ENCODE measurements at places on chromosomes 4 and X. TPM values are rescaled to one million over a fixed set of nuclear protein-coding genes. Genes with fewer than 3 reads are reported as not detected.

PIGA gene
- 19.4 TPM for total RNA-seq

PGRMC2 gene
- 73.1 TPM for total RNA-seq

FAM9C gene
- total RNA-seq = not detected

DNA sequence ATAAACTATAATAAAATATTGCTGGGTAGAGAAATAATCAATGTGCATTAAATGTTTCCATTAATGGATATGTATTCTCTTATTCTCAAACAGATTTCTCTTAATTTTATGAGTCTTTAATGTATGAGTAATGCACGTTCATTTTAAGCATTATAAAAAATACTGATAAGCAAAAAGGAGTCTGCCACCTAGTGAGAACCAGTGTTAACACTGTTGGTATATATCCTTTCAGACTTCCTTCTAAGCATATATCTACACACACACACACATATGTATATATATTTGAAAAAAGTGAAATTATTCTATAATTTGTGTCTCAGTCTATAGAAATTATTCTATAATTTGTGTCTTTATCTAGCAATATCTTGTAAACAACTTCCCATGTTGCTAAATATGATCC, 49.9 kb upstream of the MTMR1 start:
- H3K27ac ChIP-seq = no peak overlapping the region
- H3K27me3 ChIP-seq = no peaks in the 10 kb centered on the region
- no peaks in the 10 kb centered on the region for H3K36me3 ChIP-seq

- peak; percentile 52 for DNase-seq
- H3K27me3 ChIP-seq = no peaks in the 10 kb centered on the region
- H3K36me3 ChIP-seq = no peaks in the 10 kb centered on the region
- H3K4me1 ChIP-seq = peaks cover 16% of the 10 kb centered on the region
- H3K4me3 ChIP-seq = peak overlapping the region; percentile 84
- peak overlapping the region; percentile 99 for H3K27ac ChIP-seq
Observed at GRCh38 chr4:99945718-99946355, 581 bp downstream of the DNAJB14 start.

DNA sequence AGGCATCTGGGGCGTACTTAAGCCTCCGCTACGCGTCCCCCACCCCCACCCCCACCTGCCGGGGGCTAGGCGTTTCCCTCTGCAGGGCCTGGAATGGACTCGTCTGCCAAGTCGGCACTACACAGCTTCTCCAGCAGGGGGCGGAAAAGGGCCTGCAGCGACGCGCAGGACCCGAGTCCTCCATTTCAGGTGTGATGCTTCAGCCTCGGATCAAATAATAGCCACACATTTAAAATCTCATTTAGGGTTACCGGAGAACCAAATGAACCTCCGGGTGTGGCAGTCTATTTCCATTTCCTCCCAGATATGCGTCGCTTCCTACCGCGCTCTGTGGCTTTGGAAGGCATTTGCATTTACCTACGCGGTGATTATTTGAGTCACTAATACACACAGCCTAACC, 2.9 kb downstream of the PAK3 start:
- H3K27ac ChIP-seq = no peak overlapping the region
- no peak overlapping the region for H3K4me3 ChIP-seq
- no peaks in the 10 kb centered on the region for H3K27me3 ChIP-seq
- H3K36me3 ChIP-seq = no peaks in the 10 kb centered on the region
- peak; percentile 33 for DNase-seq
- H3K4me1 ChIP-seq = no peaks in the 10 kb centered on the region

- no peaks in the 10 kb centered on the region for H3K4me1 ChIP-seq
- H3K27ac ChIP-seq = no peak overlapping the region
- H3K27me3 ChIP-seq = no peaks in the 10 kb centered on the region
- no peak overlapping the region for H3K4me3 ChIP-seq
Observed at GRCh38 chrX:9122519-9123245, 88.8 kb upstream of the FAM9B start.

- H3K27me3 ChIP-seq = no peaks in the 10 kb centered on the region
- H3K4me1 ChIP-seq = peaks cover 7% of the 10 kb centered on the region
- no peak for DNase-seq
- H3K36me3 ChIP-seq = no peaks in the 10 kb centered on the region
- H3K4me3 ChIP-seq = no peak overlapping the region
Observed at GRCh38 chr4:73593631-73594241, 26.5 kb downstream of the RASSF6 start.
